ENCODE measurements at places on chromosomes 2 and 18.
A peak's percentile ranks its signal among the peaks of the same experiment; 100 is the strongest.

- DNase-seq = peak; percentile 66
Observed at GRCh38 chr2:119517433-119517832, 6.8 kb downstream of the SCTR start.

DNA sequence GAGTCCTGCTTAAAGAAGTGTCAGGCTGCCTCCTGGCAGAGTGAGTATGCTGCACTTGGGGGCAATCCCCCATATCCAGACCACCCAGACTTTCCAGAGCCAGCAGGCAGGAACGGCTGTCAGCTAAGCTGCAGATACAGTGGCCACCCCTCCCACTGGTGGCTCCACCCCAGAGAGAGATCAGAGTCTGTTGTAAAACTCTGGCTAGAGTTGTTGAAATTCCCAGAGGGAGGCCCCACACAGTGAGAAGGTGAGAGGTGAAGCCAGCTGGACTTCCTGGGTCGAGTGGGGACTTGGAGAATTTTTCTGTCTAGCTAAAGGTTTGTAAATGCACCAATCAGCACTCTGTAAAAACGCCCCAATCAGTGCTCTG is 533.8 kb upstream of the ACVR2A start:
- no peak for DNase-seq

GRCh38 chr2:222332116-222332515 is 33.3 kb upstream of the PAX3 start:
- no peak for DNase-seq

DNA sequence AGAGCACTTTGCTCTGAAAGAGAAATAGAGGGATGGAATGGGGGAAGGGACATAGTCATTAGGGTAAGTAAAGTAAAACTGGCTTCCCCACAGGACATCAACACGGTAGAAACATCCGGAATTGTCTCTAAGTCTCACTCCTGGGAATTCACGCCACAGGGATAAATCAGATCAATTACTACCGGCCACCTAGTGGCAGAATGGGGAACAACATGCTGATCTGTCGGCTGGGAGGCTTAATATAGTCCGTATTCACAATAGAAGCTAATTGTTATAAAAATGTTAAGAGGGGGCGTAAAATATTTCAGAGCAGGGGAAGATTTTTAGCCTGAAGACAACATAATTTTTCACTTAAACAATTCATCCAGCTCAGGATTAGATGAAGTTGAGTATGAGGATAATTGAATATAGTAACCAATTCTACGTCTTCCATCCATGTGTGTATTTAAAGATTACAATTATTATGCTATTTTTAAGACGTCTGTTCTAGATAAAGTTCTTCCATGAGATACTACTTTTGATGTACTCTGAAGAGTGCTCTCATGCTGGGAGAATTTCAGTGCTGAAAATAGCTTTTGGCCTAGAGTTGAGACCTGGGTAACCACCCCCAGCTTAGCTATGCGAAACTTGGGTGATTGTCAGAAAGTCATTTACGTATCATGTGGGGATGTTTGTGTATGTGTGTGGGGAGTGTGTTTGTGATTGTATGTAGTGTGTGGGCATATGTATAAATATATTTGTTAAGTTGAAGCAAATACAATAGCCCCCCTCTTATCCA is 65.7 kb downstream of the LRRTM1 start:
- no peak for DNase-seq

DNA sequence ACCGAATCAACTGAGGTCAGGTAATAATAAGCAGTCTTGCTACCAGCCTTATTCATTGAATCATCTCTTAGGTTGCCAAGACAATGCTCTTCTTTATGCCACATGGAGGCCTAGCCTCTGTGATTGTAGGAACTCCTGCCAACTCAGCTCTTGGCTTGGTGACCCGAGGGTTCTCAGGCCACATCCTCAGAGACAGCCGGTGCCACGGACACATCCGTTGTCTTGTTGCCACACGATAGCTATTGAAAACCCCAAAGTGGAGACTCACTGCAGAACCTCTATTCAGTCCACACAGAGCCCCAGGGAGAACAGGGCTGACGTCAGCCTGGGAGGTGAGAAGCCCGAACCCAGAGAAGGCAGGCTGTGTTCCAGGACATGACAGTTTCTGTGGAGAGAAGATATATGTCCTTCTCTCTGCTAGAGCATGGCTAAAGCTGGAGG is 53.5 kb upstream of the TGFA start:
- DNase-seq = no peak

DNA sequence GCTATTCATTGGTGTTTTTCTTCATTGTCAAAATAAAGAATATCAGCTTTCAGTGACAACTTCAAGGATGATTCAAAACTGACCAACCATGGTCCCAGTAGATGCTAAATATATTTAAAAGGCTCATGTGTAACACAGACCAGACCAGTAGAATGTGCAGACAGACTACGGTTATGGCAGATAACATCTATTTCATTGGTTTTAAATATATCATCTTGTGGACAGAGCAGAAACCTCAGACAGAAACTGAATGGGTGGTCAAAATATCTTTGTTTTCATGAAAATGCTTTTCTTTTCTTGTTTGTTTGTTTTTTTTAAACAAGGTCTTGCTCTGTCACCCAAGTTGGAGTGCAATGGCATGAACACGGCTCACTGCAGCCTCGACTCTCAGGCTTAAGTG is 107.4 kb upstream of the CREB1 start:
- no peak for DNase-seq

GRCh38 chr2:1156531-1156930 is 205.9 kb downstream of the SNTG2 start:
- DNase-seq = no peak

- no peak for DNase-seq
Observed at GRCh38 chr2:51350100-51350499, 318.2 kb upstream of the NRXN1 start.

GRCh38 chr2:226423498-226423960 is 376.1 kb downstream of the IRS1 start:
- DNase-seq = no peak

DNA sequence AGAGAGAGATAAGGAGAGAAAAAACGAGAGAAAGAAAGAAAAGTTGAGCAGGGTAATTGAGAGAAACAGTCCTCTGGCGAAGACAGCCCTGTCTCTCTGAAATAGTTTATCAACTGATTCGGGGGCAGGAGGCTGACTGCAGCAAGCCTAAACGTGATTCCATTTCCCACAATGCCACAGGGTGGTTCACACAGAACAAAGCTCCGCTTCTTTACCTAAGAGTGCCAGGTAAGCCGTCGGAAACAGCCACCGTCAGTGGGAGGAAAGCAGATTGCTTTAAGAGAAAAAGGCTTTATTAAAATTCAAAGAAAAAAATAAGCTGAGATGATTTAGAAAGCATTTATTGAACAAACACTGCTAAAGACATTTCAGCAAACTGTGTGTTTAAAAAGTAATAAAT is 271.4 kb upstream of the POU3F3 start:
- DNase-seq = no peak

DNA sequence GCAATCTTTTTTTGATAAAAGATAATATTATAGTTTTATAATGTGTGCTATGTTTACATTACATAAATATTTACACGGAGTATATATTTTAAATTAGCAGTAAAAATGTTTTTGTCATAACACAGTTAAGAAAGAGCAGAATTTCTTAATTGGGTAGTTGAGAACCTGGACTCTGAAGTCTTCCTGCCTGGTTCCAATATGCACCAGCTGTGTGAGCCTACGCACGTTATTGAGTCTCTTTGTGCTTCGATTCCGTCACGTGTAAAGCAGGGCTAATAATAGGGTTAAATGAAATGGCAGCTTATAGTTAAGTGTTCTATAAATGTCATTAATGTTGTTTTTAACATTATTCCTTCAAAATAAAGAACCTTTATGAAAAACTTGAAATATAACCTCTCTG is 1.2 kb upstream of the CCDC88A start:
- DNase-seq = no peak

- no peak for DNase-seq
Observed at GRCh38 chr2:43038034-43038695, 188.2 kb downstream of the ZFP36L2 start.

DNA sequence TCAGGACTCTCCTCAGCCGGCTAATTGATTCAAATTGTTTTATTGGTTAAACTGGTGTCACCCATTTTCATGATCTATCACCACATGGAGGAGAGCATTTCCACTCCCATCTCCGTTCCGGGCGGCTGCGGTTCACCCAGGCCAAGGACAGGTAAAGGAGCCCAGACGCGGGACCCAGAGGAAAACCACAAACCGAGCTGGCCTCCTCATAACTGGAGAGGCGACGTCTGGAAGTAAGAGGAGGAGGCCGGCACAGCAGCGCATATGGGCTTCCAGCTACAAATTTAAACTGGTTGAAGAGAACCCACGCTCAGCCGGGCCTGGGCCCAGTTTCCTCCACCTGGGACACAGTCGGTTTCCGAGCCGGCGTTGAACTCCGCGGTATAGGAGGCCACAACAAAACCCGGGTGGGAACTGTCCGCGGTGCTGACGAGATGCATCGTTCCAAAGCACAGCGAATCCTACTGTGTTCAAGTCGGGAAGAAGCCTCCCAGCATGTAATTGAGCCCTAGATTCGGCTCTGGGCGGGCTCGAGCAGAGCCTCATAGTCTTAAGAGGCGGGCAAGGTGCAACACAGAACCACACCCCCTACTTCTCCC is 3.0 kb upstream of the SKOR2 start:
- DNase-seq = no peak

DNA sequence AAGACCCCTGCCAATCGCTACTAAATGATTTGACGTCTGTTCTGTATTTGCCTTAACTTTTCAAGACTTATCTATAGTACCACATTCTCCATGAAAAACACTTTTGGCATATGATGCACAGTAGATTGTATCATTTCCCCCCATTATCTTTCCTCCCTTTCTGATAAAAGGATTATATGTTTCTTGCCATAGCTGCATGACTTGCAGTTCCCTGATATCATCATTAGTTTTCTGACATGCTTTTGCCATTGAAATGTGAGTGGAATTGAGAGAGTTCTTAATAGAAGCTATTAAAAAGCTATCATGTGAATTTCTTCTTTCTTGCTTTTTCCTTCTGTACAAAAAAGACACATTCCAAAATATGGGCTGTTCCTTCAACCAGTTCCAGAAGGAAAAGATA is 130.3 kb downstream of the TMEFF2 start:
- DNase-seq = no peak

DNA sequence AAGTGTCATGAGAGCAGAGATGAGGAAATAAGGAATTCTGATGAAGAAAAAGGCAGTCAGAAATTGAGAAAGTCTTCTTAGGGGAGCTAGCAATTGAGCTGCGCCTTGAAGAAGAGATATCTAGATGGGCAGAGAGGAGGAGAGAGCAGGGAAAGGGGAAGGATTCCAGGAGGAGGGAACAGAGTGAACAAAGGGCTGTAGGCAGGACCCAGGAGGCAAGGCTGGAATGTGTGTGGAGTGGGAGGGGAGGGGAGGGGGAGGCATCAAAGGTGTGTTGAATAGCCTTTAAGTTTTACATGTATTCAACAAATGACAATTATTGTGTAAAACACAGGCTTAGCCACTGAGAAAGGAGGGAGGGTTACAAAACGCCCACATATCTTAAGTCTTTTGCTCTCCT is 164.5 kb downstream of the TDRD15 start:
- no peak for DNase-seq

DNA sequence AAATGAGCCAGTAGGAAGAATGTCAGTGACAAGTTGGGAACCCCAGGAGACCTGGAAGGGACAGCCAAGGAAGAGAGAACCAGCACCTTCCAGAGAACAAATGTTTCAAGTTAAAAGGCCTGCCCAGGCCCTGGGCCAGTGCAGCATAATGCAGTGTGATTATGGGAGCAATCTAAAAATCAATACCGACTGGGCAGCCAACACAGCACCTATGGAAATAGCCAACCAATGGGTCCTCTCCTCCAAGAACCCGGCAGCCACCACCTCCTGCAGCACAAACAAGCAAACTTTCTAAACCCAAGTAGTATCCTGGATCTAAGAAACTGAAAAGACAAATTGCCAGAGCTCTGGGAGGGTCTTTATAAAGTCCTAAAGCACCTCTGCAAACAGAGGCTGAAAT is 71.7 kb downstream of the CLHC1 start:
- DNase-seq = no peak

GRCh38 chr2:121695171-121695451 is 41.6 kb downstream of the NIFK start:
- no peak for DNase-seq

GRCh38 chr2:220941683-220942082 is 630.4 kb downstream of the EPHA4 start:
- DNase-seq = no peak

DNA sequence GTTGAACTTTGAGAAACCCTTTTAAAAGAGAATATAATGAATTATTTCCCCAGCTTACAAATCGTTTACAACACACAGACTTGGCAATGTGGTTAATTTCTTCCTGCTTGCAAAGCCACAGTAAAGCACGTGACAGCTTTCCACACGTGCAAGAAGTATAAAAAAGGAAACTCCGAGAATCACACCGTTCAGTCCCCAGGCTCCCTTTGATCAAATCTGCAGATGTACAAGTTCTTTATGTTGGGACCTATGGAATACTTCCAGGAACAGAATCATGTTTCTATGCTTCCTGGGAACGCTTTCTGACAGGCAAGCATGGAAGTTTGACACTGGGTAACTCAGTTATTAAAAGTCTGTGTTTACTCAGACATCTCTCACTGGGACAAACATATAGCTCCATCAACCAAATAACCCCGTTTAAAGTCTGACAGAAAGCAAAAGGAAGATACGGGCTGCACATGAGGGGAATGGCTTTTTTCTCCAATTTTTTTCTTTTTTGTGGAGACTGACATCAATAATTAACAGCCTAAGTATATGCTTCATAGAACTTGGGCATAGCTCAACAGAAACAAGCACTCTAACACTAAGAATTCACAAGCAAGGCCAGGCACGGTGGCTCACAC is 134.8 kb downstream of the EIPR1 start:
- no peak for DNase-seq

GRCh38 chr2:69272803-69273471 is 114.1 kb downstream of the GFPT1 start:
- DNase-seq = no peak

- no peak for DNase-seq
Observed at GRCh38 chr2:226076529-226076928, 677.0 kb downstream of the NYAP2 start.

All from 8988T (cell line).